DND-41 (cell line): ENCODE measurements at places on chromosomes 4 and X.

DNA sequence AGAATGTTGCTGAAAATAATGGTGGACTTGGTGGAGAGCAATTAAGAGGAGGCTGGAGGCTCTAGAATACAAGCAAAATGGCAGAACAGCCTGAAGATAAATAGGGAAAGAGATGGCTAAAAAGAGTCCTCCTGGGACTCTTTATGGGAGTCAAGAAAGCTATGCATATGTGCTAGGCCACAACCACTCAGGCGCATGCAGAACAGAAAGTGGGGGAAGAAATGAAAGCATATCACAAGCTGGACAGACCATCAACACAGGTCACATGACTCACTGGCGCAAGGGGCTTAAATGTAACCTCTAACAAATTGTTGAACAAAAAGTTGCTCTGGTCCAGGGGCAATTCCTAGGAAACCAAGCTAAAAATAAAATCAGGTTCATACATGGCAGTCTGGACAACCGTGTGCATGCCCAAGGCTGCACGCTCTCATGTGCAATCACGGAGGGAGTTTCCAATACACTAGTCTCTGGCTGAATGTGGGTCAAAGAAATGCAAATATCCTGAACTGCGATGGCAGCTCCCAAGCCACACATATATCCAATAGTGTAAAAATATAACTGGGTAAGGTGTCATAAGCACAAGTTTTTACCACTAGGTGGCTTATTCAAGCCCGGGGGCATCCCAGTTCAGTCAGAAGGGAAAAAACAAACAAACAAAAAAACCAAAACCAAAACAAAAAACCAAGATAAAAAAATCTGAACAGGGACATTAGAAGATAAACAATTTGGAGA lies 45.4 kb downstream of the ZNF711 start:
- DNase-seq, result no peak

DNA sequence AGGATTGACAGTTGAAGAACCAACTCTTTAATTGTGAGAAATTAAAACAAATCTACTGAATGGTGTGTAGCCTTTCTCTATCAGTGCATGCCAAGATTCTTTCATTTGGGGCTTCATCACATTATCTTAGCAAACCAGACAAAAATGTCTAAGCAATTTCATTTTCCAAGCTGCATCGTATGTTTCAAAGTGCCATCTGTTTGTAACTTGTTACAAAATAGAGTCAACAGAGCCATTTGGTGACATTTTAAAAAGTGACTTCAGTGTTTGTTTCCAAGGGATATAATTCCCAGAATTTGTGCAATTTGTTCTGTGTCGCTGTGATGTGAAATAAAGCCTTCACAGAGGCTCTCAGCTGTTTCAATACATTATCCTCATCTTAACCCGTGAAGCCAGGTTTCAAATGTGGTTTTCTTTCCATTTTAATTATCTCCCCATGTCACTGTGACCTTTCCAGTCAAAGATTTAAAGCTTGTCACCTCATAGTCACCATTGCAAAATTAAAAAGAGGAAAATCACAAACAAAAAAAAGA lies 46.0 kb upstream of the C1QTNF7 start:
- DNase-seq, result no peak

GRCh38 chrX:5726224-5726623 lies 502.4 kb downstream of the NLGN4X start:
- DNase-seq, result no peak

DNA sequence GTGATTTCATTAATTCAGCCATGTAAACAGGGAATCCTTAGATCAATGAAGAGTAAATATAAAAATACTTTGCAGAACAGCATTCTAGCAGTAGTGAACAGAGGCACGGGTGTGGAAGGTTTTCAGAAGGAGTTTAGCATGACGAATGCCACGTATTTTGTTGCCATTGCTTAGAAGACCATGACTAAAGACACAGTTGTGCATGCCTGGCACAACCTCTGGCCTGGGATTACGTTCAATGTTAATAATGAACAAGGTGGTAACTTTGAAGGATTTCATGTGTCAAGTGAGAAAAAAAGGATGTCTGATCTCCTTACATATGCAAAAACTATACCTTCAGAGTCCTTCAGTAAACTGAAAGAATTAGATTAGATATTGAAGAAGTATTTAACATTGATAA lies 171.9 kb downstream of the MAGEB5 start:
- no peak for DNase-seq

DNA sequence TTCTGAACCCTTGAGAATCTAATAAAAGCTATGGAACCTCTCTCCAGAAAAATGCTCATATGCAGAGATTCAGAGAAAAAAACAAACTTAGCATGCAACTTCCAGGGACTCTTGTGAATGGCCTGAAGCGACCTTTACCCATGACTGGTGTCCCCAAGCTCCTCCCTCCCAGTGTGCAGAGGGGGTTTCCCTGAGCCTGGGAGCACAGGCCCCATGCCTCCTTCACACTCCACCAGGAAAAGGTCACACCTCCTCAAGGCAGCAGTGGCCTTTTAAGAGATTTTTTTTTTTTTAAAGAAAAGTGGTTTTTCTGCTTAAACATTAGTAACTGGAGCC lies 13.3 kb upstream of the UBA6 start:
- DNase-seq, result no peak

- DNase-seq, result no peak
These were observed 328.5 kb upstream of the AGA start for GRCh38 chr4:177770776-177771175.

DNA sequence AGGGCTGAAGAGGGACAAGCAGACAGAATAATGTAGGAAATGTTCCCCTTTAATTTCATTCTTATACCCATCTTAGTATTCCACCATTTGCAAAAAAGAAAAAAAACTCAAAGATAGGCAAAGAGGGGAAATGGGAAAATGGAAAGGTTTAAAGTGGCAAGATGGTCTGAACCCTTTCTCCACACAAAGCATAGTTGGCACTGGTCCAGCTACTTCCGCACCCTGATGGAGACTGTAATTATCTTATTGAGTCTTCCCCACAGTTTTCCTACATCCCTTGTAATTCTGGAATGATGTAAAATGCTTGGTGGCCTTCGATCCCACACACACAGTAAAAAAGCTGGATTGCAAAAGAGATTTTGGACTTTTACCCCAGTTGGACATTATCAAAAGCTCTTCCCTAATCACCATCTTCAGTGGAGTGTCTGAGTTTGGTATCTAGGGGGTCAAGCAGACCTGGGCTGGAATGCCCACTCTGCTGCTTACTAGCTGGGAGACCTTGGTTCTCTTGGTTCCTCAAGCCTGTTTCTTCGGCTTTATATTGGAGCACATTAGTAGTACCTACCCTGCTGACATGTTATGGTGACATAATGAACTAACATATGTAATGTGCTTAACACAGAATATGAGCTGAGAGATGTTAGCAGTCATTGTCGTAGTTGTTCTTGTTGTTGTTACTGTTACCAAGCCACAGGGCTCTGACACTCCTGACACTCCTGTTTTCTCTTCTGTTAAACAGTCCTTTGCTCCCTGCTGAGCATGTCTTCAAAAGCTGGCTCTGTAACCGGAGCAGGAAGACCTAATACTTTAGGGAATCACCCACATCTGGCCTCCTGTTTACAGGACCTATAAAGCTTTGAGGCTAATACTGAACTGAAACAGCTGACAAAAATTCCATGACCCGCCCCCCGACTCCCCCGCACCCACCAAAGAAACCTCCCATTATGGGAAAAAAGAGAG lies 4.7 kb downstream of the SRPX2 start:
- DNase-seq, result no peak

GRCh38 chr4:69440308-69440707 lies 55.4 kb downstream of the UGT2B4 start:
- no peak for DNase-seq
